ENCODE measurements at places on chromosomes 16 and 17.

DNA sequence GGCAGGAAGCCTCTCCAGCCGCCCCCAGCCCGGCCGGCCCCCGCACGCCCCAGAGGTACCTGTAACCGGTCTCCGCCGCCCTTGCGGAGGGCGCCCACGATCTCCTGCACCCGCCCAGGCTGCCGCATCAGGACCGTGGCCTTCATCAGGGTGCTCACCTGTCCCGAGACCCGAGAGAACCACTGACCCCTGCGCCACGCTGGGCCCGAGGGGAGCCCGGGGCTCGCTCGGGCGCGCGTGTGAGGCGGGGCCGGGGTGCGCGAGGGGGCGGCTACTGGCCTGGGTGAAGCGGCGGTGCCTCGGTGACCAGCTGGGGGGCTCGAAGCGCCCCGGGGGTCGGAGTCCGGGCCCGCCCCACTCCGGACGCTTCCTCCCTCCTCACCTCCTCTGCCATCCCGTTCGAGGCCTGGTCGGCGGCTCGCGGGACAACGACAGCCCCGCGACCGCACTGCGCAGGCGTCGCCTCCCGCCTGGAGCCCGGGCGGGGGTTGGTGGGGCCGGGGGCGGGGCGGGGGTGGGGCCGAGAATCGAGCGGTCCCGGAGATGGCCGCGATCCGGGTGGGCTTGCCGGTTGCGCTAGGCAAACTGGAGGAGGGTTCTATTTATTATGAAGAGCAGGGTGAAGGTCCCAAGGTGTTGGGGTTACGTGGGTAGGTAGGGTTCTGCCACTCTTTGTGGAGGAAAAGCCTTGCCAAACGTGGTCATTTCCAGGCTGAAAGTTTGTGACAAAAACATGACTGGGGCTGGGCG, at the start of gene NT5C3B:
NT5C3B (minus strand) TSS at position 433 of the 750 bp plus-strand sequence; CDS start at position 394, 39 bp downstream.
- DNase-seq = peak; percentile 77

DNA sequence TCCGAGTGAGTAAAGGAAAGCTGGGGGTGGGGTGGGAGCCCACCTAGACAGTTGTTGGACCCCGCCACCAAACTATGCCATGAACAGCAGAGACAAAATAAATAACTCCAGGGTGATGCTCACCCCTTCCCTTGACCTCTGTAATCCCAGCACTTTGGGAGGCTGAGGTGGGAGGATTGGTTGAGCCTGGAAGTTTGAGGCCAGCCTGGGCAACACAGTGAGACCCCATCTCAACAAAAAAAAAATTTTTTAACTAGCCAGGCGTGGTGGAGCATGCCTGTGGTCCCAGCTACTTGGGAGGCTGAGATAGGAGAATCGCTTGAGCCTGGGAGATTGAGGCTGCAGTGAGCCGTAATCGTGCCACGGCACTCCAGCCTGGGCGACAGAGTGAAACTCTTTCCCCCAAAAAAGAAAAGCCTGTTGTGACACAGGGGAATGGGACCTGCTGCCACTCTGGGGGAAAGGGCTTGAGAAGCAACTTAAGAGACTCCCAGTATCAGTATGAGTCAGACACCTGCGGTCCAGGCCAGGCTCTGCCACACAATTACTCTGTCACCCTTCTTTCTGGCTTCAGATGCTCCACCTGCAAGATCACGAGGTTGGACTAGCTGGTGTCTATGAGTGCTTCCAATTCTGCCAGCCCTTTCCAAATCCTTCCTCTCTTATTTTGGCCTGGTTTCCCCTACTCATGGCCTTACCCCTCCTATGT, 5.0 kb downstream of the SGCA start:
- DNase-seq = peak; percentile 29

- no peak for DNase-seq
These were observed at the start of gene KRT23 for GRCh38 chr17:40937384-40937819. TSS of gene KRT23 (minus strand) at chr17:40937646. CDS start at chr17:40936603, 1,043 bp downstream.

DNA sequence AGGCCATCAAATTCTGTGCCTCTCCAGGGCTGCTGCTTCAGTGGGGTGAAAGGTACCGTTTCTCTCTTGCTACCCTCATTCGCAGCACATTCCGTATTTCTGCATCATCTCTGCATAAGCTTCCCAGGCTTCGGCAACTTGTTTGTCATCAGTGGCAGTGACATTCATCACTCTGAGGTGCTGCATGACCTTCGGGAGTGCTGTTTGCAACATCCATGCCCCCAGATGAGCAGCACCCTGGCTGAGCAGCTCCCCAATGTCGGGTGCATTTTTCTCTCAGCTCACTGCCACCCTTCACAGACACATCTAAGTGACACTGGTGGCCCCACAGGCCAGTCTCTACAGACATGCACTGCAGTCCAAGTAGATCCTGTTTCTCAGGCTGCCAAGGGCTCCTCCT, 3.8 kb downstream of the CREBBP start:
- DNase-seq = no peak

GRCh38 chr17:60392845-60393702, 1.1 kb upstream of the USP32 start:
- peak; percentile 43 for DNase-seq

GRCh38 chr16:1193143-1193824, 31.8 kb downstream of the TPSG1 start:
- no peak for DNase-seq

GRCh38 chr17:49793309-49793708, 4.8 kb downstream of the KAT7 start:
- DNase-seq = no peak

GRCh38 chr17:81483085-81483861, 29.3 kb downstream of the ACTG1 start:
- DNase-seq = peak; percentile 79

DNA sequence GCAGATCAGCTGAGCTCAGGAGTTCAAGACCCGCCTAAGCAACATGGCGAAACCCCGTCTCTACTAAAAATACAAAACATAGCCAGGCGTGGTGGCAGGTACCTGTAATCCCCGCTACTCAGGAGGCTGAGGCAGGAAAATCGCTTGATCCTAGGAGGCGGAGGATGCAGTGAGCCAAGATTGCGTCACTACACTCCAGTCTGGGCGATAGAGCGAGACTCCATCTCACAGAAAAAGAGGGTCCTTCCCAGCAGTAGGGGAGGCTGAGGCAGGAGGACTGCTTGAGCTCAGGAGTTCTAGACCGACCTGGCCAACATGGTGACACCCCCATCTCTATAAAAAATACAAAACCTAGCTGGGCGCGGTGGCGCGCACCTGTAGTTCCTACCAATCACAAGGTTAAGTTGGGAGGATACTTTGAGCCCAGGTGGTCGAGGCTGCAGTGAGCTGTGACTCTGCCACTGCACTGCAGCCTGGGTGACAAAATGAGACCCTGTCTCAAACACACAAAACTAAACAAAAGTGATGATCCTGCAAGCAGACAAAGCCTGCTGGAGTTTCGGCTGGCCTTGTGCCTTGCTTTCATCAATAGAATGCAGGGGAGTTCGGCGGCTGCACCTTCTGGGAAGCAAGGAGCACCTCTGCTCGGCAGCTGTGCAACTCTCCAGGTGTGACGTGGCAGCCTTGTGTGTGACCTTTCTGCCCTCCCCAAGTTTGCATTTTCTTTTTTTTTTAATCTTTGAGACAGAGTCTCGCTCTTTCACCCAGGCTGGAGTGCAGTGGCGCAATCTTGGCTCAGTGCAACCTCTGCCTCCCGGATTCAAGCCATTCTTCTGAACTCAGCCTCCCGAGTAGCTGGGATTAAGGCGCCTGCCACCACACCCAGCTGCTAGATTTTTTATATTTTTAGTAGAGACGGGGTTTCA, 12.4 kb upstream of the YWHAE start:
- DNase-seq = no peak

DNA sequence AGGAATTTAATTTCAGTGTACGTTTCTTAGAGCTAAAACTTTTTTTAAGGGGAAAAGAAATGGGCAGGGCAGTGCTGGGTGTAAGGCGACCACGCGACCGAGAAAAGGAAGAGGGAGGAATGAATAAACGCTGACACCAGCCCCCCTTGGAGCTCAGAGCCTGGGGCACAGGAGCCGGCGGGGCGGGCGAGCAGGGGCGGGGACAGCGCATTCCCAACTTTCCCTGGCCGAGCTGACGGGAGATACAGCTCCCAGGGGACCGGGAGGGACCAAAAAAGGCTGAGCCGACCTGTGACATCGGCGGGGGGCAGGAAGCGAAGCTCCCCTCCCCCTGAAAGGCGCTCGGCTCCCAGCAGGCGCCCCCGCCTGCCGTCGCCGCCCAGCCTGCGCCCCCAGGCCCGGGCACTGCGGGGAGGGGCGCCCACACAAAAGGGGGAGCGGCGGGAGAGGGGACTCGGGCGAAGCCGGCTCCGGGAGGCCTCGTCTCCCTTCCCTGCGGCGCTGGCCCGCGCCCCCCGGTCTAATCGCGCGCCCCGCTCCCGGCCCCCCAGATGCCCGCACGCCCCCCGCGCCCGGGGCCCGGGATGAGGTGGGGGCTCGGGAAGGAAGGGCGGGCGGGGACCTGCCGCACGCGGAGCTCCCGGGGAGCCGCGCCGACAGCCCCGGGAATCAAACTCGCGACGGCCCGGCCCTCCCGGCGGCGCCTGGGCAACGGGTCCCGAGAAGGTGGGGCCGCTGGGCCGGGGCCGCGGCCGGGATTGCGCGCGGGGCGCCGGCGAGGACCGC, 622 bp downstream of the CUEDC1 start:
- DNase-seq = peak; percentile 86

DNA sequence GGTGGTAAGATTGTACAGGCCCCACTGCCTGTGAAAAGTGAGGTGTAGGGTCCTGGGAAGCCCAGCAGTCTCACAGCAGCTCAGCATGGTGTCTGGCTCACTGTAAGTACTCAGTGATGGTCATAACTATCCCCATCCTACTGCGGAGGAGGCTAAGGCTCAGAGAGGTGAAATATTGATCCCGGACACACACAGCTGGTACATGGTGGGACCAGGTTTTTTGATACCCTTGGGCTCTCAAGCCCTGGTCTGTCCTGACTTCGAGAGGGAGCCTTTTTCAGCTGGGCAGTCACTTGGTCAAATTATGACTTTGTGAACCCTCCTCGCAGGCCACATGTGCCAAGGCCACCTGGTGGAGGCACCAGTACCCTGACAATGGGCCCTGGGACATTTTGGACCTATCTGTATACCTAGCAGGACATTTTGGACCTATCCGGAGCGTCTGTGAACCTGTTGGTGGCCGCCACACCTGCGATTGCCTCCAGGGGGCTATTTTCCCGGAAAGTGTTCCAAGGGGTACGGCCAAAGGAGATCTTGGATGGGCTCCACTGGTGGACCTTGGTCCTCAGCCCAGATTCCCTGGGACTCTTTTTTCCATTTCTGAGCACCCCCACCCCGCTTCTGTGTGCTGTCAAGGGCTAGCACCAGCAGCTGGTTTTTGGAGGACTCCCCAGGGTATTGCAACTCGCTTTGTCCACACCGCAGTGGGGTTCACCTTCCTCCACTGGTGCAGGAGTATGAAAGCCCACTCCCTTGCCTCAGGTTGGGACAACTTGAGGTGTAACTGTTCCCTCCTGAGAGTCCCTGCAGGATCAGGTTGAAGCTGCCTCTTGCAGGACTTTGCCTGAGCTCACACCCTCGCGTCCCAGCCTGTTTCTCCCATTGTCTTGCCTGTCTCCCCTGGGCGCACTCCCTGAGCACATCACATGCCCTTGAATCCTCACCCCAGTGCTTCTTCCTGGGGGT, 83.6 kb upstream of the NKD1 start:
- no peak for DNase-seq

- no peak for DNase-seq
These were observed 5.9 kb upstream of the C16orf87 start for GRCh38 chr16:46836534-46837530.

GRCh38 chr17:58944166-58944565, 162.5 kb downstream of the TRIM37 start:
- DNase-seq = no peak

GRCh38 chr16:83946781-83947566, 6.1 kb upstream of the OSGIN1 start:
- DNase-seq = no peak

DNA sequence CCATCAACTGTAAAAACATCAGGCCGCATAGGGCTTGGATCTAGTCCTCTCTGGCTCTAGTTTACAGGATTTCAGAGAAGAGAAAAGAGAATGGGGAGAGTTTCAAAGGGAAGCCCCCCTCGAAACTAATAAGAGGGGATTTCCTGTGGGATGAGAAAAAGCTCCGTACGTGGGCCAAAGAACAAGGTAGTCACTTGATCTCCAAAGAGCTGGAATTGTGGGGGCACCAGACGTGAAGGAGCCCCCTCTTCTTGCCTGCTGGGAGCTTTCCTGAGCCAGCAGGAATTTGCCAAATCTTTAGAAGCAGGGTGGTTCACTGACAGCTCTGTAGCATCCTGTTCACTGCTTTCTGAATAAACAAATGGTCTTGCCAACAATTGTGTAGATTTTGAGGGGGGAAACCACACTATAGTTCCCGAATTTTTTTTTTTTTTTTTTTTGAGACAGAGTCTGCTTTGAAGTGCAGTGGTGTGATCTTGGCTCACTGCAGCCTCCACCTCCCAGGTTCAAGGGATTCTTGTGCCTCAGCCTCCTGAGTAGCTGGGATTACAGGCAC, 7.0 kb upstream of the TMIGD1 start:
- DNase-seq = no peak

DNA sequence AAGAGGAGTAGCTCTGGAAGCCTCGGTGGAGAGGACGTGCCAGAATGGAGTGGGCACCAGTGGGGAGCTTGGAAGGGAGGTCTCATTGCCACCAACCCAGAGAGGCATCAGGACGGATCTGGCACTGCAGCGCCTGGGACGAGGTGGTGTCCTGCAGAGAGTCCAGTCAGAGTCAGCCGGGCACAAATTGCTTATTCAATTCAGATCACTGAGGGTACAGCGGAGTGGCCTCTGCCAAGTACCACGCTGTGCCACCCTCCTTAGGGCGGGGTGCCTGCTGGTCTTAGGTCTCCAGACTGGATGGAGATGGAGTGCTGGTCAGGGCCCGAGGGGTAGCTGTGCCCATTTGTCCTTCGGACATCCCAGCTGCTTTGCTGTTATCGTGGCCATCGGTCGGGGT, 18.9 kb upstream of the SPPL2C start:
- no peak for DNase-seq

DNA sequence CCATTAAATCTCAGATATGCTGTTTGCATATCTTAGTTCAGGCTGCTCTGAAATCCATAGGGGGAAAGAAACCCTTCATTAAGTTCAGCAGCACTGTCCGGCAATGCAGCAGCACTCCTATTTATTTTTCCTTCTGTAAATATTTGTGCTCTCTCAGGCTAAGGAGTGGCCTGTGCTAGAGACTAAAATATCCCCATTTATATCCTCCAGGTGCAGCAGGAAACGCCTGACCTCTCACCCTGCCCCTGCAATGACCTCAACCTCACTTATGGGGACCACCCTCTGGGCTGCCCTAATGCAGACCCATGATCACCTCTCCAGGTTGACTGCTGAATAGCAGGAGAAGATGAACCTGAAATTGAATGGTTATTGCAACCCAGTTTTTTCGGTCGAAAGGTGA, 165.0 kb upstream of the ELAC2 start:
- no peak for DNase-seq

DNA sequence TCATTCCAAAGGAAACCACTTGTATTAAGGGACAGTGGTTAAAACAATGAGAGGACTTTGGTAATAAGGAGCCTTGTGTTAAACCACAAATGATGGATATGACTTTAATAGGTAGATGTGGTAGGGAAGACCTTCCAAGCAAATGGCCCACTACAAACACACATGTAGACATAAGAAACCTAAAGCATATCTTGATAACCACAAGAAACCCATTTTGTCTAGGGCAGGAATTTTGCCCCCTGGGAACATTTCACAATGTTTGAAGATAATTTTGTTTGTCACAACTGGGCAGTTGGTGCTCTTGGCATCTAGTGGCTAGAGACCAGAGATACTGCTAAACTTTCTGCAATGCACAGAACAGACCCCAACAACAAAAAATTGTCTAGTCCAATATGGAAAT, 25.8 kb downstream of the KCNJ2 start:
- no peak for DNase-seq

GRCh38 chr17:52209507-52209906, 51.0 kb upstream of the CA10 start:
- no peak for DNase-seq

Data from left hindlimb (tissue), 1 donor.